ENCODE measurements at places on chromosomes 6 and 20.

- no peak for DNase-seq
Observed at GRCh38 chr6:150631984-150632642, 32.4 kb downstream of the PLEKHG1 start.

- no peak for DNase-seq
Observed at GRCh38 chr6:167341665-167342655, 17.1 kb downstream of the TTLL2 start.

- no peak for DNase-seq
Observed at GRCh38 chr6:8990075-8990474, 554.7 kb upstream of the SLC35B3 start.

DNA sequence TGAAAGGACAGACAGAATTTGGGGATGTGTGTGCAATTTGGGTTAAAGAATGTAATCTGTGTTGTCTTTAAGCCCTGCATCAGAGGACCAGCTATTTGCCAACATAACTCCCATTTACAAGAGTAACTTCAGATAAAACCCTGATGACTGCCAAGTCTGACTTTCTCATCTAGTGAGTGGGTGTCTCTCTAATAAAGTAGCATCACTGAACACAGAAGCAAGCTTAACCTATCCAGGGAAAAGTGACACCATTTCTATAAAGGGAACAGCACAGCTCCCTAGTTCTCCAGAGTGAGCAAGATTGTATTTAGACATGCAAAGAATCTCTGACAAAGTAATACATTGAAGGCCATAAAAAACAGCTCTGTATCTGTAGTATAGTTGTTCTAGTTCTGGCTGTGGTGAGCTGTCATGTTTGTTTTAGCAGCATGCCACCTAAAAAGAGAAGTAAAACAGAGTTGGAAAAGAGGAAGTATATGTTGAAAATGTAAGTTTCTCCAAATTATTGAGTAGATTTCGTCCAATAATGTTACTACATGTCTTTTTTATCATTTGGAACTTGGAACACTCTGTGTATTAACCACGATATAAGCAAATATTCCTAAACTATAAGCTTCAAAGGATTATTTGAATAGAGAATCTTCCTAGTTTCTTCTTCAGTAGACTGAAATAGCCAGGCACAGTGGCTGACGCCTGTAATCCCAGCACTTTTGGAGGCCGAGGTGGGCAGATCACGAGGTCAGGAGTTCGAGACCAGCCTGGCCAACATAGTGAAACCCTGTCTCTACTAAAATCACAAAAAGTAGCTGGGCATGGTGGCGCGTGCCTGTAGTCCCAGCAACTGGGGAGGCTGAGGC, 8.8 kb upstream of the PIM1 start:
- DNase-seq: no peak

DNA sequence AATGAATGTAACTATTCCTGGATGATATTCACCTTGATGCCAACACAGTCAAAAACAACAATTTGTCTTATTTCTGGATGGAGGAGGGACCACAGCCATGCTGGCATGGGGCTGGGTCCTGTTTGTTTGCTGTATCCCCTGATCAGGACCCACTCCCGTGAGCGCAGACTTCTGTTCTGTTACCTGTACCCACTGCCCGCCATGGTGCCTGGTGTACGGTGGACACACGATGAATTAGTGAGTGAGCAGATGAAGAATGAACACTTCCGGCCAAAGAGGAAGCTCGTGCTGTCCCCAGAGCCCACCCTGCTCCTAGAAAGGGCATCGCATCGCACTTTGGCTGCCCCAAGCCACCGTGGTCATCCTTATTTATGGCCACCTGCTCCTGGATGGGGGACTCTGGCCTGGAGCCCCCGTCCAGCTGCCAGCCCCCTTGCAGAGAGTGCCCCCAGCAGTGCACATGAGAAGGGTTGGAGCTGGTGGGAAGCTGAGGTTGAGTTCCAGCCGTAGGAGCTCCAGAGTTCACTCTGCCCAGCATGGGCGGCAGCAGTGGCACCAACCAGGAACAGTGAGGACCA, 100.9 kb downstream of the BMP7 start:
- no peak for DNase-seq

DNA sequence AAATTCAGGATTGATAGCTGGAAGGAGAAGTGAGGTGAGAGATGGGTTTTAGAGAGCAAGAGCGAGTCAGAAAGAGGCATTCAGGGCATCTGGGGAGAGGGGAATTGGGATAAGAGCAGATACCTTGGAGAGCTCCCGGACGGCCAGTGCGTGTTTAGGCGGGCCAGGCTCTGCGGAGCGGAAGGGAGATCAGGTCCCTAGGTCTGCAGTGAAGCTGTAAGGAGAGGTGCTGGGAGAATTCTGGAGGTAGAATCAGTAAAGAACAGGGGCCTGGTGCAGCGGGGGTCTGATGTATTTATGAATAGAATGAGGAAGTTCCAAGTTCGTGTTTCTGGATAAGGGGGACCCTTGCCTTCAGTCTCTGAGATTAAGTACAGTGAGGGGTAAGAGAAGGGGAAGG, 47.4 kb upstream of the FAM83D start:
- no peak for DNase-seq

- no peak for DNase-seq
Observed at GRCh38 chr6:55445648-55446204, 118.5 kb downstream of the GFRAL start.

DNA sequence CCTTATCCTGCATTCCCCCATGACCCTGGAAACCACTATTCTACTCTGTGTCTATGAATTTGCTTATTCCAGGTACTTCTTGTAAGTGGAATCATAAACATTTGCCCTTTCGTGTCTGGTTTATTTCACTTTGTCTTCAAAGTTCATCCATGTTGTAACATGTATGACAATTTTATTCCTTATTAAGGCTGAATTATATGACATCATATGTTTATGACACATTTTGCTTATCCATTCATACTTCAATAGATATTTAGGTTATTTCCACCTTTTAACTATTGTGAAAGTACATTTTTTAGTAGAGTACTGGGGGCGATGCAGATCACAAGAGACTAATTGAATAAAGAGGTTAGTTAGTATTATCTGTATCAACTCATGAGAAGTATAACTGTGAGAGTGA, 591.6 kb downstream of the UTRN start:
- DNase-seq: no peak

DNA sequence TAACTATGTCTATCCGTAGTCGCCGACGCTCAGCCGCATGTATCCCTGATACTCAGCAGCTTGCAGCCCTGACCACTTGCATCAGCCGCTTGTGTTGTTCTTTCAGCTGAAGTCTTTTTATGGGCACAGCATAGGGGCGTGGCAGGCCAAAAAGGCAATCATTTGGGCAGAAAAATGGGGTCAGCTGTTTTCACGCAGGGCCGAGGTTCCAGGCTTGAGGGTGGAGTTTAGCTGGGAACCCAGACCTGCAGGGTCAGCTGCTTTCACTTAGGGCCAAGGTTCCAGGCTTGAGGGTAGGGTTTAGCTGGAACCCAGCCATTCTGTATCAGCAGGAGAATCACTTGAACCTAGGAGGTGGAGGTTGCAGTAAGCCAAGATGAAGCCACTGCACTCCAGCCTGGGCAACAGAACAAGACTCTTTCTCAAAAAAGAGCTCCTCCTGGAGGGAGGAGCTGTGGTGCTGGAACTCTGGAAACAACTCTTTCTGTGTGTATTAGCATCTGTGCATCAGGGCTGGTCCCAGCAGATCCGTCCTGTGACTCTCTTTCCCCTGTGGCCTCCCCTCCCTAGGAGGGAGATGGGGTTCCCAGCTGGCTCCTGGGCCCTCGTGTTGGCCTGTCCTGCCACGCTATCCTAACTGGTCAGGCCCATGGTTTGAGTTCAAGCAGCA, 56.9 kb upstream of the PRND start:
- DNase-seq: no peak

GRCh38 chr6:138521790-138522189, 22.5 kb upstream of the NHSL1 start:
- DNase-seq: no peak

DNA sequence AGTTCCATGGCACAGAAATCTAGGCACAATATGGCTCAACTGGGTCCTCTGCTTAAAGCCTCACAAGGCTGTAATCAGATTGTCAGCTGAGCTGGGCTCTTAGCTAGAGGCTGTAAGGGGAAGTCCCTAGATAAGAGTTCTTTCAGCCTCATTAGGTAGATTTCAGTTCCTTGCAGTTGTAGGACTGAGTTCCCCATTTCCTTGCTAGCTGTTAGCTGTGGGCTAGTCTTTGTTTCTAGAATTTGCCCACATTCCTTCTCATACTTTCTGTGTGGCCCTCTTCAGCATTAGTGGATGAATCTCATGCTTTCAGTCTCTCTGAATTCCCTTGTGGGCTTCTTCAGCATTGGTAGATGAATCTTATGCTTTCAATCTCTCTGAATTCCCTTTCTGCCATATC, 71.0 kb upstream of the MRAP2 start:
- no peak for DNase-seq

DNA sequence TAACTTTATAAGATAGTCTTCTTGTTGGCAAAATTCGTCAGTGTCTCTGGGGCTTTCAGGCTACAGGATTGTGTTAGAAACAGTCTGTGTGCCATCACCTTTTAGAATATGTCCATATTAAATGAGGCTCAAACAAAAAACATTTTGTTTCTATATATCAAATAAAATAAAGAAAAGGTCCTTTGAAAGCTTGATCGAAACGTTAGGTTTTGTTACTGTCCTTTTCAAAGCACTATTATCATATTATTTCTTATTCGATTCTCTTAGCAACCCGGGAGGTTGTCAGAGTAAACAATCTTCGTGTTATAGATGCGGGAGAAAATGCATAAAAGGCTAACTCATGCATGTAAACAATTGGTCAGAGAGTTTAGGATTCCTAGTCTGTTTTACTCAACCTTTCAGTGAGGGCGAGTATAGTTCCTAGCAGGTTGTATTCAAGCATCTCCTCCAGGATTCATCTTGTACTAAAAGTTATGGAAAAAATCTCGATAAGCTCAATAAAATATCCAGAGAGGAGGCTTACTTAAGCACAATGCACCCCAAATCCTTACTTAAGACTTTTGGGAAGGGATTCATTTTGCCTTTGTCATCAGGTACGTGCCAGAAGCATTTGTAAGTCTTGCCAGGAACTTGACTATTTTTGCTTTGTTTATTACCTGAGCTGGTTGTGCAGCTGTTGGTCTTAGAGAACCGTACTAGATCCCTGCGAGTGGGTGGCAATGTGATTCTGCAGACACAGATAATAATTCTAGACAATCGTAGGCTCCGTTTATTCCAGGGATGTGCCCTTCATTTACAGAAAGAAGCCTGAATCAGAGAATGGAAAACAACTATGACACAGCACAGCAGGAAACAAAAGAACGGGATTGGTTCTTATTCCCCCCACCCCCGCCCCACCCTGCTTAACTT, 159.6 kb upstream of the ZNF217 start:
- no peak for DNase-seq

GRCh38 chr6:88584581-88585275, 378.7 kb downstream of the RNGTT start:
- no peak for DNase-seq

- DNase-seq: no peak
Observed at GRCh38 chr6:162532283-162533008, 195.1 kb downstream of the PRKN start.

DNA sequence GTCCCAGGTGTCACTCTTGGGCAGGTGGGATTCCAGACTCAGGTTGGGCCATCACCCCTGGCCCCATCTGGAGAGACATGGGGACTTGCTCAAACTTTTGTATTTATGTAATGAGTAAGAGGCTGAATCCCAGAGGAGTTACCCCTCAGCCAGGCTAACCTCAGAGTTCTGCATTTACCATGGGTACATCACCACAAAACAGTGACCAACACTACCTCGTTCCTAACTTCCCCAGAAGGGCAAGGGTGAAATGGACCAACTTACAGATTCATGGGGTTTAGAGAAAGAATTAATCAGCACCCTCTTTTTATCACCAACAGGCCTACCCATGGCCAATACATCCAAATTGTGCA, 259.9 kb upstream of the MARCKS start:
- DNase-seq: no peak

DNA sequence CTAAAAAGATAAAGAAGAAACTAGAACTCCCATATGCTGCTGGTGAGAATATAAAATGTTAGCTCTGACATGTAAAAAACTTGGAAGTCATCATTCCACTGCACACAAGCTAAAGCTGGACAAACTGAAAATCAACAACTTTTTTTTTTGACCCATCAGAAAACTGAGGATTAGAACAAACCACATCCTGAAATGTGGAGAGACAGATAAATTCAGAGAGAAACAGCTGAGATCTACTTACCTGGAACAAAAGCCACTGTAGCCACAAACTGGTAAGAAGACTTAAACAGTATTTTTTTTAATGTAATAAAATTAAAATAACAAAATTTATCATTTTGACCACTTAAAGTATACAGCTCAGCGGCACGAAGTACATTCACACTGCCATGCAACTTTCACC, 408.5 kb upstream of the RGS17 start:
- no peak for DNase-seq

DNA sequence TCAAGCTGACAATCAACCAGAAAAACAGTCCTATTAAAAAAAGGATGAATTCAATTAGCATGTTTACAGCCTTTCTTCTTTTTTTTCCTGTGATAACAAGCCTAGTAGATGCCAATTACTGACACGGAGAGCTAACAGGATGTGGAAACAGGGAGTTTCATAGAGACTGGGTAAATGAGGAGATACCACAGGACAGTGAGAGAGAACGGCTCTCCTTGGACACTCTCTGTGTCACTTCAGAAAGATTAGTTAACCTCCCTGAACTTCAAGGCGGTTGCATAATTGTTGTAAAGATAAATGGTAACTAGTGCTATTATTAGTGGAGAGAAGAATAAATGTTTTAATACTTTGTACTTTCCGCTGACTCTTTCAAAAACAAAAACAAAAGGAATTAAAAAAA, 14.8 kb downstream of the SLC17A5 start:
- no peak for DNase-seq

- no peak for DNase-seq
Observed at GRCh38 chr6:142693441-142693840, 251.5 kb downstream of the HIVEP2 start.

GRCh38 chr20:4131911-4132310, 116.6 kb upstream of the RNF24 start:
- DNase-seq: no peak

GRCh38 chr6:12336121-12336971, 46.2 kb downstream of the EDN1 start:
- DNase-seq: no peak

DNA sequence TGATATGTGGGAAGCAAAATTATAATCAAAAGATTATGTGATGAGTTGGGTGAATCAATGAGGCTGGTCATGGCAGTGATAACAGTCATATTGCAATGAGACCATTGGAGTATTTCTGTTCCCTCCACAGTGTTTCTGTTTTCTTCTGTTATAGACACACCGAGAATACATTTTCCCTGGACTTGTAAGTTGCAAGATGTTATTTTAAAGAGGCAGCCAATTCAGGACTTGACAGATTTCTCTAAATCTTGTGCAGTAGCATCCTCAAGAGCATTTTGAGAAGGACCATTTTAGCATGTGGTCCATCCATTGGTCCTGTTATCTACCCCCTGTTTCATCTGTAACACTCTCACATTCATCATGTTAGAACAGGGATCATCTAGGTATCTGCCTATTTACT, 55.6 kb downstream of the NKAIN2 start:
- no peak for DNase-seq

DNA sequence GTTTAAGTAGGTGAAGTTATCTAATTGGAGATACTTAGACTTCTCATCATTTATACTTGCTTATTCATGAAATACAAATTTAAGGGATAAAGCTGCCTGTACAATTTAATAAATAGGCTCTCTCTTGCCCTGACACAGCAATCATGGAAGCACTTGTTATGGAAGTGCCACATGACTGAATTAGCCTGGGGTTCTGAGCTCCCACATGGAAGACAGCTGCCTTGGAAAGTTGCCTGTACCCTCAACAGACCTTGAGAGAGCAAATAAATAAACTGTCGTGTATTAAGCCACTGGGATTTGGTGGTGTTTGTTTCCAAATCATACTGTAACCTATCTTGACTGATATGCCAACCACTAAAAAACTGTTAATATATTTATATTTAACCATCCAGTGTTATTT, 87.0 kb upstream of the RSPO3 start:
- DNase-seq: no peak

Data from activated CD8-positive, alpha-beta memory T cell treated with anti-CD3 and anti-CD28 coated beads for 4 hours (primary cell).